ENCODE measurements at places on chromosomes 1 and 21.

DNA sequence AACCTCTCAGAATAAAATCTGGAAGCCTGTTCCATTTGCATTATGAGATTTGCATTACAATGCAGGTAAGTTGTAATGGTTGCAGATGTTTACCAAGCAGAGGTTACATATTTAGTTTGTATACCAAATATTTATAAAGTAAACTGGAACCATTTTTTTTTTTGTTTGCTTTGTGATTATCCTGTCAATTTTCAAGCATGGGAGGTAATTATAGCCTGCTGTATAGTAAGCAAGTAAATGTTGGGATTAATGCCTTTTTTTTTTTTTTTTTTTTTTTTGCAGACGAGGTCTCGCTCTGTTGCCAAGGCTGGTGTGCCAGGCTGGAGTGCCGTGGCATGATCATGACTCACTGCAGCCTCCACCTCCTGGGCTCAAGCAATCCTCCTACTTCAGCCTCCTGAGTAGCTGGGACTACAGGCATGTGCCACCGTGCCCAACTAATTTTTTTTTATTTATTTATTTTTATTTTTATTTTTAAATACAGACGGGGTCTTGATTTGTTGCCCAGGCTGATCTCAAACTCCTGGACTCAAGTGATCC, 21.0 kb downstream of the NFYC start:
- no peak for DNase-seq

DNA sequence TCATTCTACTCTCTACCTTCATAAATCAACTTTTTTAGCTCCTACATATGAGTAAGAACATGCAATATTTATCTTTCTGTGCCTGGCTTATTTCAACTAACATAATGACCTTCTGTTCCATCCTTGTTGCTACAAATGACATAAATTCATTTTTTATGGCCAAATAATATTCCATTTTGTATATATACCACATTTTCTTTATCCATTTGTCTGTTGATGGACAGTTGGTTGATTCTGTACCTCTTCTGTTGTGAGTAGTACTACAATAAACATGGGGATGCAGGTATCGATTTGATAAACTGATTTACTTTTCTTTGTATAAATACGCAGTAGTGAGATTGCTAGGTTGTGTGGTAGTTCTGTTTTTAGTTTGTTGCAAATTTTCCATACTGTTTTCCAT, 279.5 kb upstream of the NFIA start:
- DNase-seq, result no peak

- DNase-seq, result peak; percentile 9
Observed at GRCh38 chr1:231192620-231193163, 30.8 kb downstream of the TRIM67 start.

GRCh38 chr1:26373281-26373680, 731 bp upstream of the ZNF683 start:
- DNase-seq, result no peak

DNA sequence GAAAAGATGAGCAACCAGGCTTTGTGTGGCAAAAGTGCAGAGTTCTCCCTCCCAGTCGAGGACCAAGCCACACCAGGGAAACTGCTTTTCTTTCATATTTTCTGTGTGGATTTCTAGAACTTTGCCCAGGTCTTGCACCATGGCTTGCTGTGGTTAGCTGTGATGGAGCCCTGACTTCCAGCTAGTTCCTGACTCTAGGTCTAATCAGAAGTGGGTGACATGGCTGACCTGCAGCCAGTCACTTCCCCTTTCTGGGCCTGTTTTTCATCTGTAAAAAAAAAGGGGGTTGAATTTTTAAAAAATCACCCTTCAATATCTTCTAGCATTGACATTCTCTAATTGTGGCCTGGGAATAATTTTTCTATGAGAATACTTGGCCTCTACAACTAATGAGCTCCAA, 491.2 kb upstream of the USP24 start:
- DNase-seq, result no peak
